ENCODE measurements at places on chromosomes 16 and 17. TPM values are rescaled to one million over a fixed set of nuclear protein-coding genes. Genes with fewer than 3 reads are reported as not detected.

SLFN5 gene
- total RNA-seq: 18.2 TPM

IL32 gene
- 1.7 TPM for total RNA-seq

TERB1 gene
- total RNA-seq: 0.10 TPM

SPSB3 gene
- total RNA-seq: 52.9 TPM

LRRC75A gene
- total RNA-seq: 0.95 TPM

SEPTIN1 gene
- 1.6 TPM for total RNA-seq

CBLN1 gene
- 3.2 TPM for total RNA-seq

TXNDC17 gene
- total RNA-seq: 94.2 TPM

NHLRC4 gene
- total RNA-seq: 0.69 TPM

CIBAR2 gene
- not detected for total RNA-seq

PRSS8 gene
- total RNA-seq: 3.8 TPM

NECAB2 gene
- 1.2 TPM for total RNA-seq

MARVELD3 gene
- total RNA-seq: 3.9 TPM
